ENCODE measurements at places on chromosomes 6 and 20.

DNA sequence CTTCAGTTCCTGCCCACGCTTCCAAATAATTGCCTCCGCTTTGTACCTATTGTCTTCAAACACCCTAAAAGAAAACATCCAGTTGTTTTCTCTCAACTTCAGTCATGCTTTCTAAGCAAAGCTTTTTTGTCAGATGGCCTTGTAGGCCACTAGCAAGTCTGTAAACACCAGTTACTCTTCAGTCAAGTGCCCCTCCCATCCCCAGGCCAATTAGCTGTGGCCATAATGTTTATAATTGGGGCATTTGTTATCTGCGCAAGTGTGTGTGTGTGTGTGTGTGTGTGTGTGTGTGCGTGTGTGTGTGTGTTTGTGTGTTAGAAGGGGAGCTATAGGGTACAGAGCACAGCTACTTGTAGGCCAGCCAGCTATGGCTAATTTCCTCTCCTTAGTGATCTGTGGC is 272.4 kb upstream of the MARCKS start:
- DNase-seq = no peak

DNA sequence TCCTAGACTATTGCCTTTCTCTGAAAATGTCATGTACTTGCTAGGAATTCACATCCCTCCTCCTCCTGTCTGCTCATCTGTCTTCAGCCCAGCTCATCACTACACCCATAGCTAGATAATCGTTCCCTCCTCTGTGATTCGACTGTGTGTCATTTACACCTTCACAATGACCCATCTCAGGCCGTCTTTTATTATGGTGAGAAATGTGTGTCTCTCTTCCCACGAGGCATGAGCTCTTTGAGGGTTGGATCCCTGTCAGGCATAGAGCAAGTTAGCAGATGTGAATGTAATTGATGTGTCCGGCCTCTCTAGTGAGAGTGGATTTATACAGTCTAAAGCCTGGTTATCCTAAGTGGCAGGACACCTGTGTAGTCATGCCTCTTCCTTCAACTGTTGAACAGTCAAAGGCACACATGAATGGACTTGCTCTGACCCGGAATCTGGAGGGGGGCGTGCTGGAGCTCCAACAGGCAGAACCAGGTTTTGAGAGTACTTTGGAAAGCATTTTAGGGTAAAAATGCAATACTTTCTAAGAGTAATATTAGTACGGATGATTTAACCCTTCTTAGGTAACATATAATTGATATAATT is 182.1 kb downstream of the UTRN start:
- DNase-seq = no peak

GRCh38 chr20:46438156-46438750 is 31.8 kb upstream of the ELMO2 start:
- no peak for DNase-seq

- no peak for DNase-seq
Measured at GRCh38 chr20:60579941-60580515, 621.8 kb downstream of the CDH26 start.

- DNase-seq = no peak
Measured at GRCh38 chr6:16805243-16805950, 44.1 kb upstream of the ATXN1 start.

DNA sequence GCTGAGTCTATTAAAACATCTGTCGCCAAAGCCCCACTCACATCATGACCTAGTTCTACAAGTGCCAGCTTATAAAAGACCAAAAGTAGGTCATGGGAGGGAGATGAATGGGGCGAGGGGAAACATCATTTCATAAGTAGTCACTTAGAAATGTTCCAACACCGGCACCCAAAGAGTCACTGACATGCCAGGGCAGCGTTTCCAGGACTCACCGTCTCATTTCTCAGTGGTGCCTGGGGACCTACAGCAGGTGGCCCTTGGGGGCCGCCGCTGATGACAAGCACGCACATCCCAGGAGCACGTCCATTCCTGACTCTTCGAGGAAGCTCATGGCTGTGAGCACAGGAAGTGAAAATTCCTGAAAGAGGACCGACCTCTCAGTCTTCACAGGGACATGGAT is 260.4 kb downstream of the CDH4 start:
- DNase-seq = no peak

GRCh38 chr20:42714298-42715141 is 475.2 kb downstream of the PTPRT start:
- no peak for DNase-seq

DNA sequence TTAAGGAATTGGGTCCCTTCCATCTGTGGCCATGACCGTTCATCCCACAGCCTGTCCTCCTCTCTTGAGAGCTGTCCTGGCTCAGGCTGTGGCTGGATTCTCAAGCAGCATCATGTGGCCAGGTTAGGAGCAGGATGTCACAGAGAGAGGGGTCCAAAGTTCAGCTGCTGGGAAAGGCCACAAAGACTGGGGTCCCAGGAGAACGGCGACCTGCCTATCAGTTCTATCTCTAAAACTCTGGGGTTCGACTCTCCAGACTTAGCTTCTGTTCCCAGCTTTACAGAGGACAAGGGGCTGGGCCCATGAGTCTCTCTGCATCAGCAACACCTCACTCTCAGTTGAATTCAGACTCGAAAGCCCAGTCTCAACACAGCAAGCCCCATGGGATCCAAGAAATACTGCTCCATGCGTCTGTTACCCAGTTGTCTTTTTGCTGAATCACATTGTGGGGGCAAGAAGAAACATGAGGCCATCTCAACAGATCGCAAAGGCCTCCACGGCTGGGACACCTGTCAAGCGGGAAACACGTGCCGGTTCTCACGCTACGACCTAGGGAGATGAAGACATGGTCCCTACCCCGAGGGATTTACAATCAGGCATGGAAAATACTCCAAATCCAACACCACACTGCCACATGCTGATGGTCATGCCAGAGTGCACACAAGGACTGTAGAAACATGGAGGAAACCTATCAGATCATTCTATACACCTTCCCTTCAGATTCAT is 95.4 kb downstream of the SLC22A23 start:
- no peak for DNase-seq

GRCh38 chr20:50354721-50355589 is 155.2 kb upstream of the PTPN1 start:
- DNase-seq = no peak

DNA sequence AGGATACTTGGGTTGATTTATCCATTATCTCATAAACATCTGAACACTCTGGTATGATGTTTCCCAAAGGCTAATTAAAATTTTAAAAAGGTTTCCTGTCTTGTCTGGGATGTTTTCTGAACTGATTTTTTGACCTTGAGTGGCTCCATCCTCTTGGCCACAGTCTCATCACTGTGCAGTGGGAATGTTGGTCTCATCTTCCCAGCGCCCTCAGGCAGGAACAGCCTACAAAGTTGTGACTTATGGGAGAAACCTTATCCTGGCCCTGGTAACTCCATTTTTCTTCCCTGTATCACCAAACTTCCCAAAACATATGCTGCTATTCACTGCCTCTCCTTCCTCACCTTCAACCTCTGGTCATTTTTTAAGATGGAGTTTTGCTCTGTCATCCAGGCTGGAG is 6.8 kb upstream of the BPIFA3 start:
- DNase-seq = no peak

DNA sequence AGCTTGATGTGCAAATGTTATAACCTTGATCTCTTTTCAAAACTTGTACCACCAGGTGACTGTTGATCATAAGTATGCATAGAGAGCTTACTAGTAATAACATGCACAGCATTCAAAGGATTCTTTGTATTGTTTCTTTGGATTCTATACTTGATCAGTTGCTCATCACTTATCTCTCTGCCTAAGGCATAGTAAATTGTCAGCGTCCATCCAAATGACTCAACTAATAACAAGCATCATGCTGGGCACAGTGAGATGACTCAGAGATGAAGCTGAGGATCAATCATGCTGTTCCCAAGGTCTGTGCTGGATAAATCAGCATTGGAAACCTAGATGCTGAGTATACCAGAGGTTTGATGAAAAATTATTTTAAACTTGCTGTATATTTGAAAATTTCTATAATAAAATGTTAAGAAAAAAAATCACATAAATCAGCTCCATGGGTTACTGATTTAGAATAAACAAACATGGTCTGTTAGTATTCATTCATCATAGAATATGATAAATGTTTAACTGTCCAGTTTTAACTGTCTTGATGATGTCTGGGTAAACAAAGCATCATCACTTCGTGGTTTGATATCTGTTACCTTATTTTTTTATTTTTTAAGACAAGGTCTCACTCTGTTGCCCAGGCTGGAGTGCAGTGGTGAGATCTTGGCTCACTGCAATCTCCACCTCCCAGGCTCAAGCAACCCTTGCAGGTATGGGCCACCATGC is 45.6 kb upstream of the SGK1 start:
- DNase-seq = no peak

GRCh38 chr6:56024931-56025330 is 149.5 kb upstream of the BMP5 start:
- DNase-seq = no peak

- DNase-seq = no peak
Measured at GRCh38 chr6:1561355-1561754, 48.4 kb upstream of the FOXC1 start.

DNA sequence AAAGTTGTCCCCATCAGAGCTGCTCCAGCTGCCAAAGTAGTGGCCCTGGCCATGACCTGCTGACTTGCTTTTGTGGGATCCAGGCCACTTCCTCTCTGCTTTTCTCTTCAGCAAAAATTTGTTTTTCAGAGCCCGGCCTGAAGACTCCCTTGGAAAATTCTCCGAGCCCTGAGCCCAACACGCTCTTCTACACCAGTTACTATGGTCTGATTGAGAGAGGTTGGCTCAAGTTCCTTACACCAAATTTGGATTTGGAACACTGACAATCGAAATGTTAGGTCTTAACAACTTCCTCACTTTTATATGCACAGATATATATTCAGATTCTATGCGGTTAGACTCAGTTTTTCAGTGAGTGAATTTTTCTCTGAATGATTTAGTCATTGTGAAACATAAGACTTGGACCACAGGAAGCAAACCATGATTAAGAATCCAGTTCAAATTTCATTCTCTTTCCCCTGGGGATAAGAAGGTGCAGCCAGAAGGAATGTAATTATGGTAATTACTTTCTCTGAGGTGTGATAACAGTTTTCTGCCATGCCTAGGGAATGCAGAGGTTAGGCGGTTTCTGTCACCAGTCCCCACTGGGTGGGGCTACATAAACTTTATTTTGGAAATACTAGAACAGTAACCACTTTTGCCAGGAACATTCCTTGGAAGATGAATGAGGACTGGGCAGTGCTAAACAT is 365.2 kb downstream of the SYNE1 start:
- no peak for DNase-seq

DNA sequence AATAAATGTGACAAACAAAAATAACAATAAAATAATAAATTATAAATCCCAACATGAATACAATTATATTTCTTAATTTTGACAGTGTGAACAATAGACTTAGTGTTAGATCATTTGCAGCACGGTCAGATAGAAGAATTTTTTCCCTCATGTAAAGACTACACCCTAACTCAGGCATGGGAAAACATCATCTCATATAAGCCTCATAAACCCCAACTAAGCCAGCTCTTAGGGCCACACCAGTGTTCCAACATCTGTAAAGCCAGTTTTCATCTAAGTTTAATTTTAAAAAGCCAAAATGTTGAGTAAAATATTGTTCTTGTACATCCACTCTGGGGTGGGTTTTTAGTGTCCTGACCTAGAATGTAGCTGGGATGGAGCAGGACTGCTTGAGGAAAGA is 167.4 kb downstream of the QRSL1 start:
- no peak for DNase-seq

DNA sequence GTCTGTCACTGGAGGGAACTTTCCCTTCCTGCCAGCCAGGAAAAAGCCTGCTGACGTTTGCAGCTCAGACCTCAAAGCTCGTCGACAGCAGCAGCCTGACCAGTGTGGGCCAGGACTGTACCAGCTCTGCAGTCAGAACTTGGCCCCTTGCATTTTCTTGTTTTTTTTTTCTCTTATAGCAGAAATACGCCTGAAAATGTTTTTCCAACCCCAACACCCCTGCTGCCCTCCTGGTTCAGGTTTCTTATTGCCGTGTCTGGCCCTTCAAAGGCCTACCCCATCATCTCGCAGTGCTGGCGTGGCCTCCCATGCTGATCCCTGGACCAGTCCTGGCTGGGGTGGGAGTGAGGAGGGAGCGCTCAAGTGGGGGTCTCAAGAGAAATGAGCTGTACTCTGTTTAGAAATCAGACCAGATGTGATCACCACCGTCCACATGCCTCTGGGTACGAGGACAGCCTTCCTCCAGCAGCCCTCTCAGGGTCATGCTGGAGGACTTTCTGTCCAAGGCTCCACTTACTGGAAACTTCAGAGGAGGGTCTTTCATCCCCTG is 169.0 kb downstream of the FOXC1 start:
- DNase-seq = no peak

GRCh38 chr6:12280458-12280857 is 9.7 kb upstream of the EDN1 start:
- DNase-seq = no peak

GRCh38 chr6:18179770-18180356 is 24.6 kb downstream of the KDM1B start:
- no peak for DNase-seq

GRCh38 chr6:36120018-36120417 is 10.3 kb upstream of the MAPK13 start:
- DNase-seq = no peak

GRCh38 chr6:15248451-15249370 is 2.8 kb downstream of the JARID2 start:
- peak; percentile 93 for DNase-seq

DNA sequence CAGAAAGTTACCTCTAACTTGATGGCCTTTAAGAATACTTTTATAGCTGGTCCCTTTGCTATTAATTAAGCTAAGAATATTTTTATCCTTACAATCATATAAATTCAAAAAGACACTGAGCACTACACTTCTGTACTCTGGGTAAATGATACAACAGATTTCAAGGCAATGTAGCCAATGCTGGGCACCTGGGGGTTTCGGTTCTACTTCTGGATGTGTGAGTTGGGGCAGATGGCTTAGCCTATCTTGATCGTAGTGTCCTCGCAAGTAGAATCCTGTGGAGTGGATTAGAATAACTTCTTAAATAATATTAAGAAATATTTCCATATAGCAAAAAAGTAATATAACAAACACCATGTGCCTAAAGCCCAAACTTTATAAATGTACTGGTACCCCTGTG is 96.9 kb upstream of the NT5E start:
- DNase-seq = no peak

DNA sequence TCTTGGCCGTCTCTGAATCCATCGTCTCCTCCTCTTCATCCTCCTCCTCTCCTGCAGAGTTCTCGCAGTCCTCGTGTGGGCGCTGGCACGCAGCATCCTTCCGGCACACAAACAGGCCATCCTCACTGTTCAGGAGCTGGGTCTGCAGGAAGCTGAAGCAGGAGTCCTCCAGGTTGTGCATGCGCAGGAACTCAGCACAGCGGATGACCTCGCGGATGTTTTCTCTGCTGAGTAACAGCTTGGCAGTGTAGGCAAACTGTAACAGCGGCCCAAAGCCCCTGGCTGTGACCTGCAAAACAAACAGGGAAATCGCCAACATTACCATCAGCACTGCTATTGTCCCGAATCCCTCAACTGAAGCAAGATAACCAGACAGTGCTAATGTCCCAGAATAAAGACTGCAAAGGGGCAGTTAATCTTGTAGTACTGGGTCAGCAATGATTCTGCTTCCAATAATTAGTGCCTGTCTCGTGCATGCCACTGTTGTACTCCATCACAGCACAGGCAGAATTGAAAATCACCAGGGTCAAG is 57.4 kb downstream of the GJA10 start:
- DNase-seq = no peak
